ENCODE measurements at places on chromosomes 16 and 17. TPM values are rescaled to one million over a fixed set of nuclear protein-coding genes. Genes with fewer than 3 reads are reported as not detected.

GRCh38 chr17:56739376-56739775 lies 94.3 kb downstream of the C17orf67 start:
- no peak for DNase-seq

Gene MT1H
- total RNA-seq, result 0.58 TPM

DNA sequence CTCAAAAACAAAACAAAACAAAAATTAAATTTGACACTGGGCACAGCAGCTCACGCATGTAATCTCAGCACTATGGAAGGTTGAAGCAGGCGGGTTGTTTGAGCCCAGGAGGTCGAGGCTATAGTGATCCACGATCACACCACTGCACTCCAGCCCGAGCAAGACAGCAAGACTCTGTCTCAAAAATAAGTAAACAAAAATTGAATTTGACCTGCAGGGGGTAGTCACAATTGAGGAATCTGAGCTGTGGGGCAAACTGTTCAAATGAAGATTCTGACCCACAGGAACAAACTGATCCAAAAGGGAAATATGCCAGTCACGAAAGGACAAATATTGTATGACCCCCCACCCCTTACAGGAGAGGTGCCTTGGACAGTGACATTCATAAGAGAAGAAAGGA lies 29.8 kb downstream of the ANKRD11 start:
- no peak for DNase-seq

Gene KCNJ18
- total RNA-seq, result not detected

DNA sequence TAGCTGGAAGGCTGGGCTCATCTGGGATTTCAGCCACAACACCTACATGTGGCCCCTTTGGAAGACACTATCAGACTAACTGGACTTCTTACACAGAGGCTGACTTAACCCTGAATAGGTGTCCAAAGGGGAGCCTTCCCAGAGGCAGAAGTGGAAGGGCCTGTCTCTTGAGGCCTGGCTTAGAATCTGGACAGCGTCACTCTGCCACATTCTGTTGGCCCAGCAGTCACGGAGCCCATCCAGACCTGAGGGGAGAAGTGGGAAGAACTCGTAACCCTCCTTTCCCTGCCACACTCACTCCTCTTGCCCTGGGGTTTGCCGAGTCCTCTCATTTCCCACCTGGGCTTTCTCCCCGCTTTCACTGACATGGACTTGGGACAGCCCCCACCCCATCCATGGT lies 170.5 kb downstream of the C16orf95 start:
- DNase-seq, result no peak

GRCh38 chr17:82382933-82383255 lies 11.3 kb downstream of the UTS2R start:
- DNase-seq, result no peak

GRCh38 chr16:71954699-71955195 lies 45.5 kb downstream of the PKD1L3 start:
- DNase-seq, result no peak

DNA sequence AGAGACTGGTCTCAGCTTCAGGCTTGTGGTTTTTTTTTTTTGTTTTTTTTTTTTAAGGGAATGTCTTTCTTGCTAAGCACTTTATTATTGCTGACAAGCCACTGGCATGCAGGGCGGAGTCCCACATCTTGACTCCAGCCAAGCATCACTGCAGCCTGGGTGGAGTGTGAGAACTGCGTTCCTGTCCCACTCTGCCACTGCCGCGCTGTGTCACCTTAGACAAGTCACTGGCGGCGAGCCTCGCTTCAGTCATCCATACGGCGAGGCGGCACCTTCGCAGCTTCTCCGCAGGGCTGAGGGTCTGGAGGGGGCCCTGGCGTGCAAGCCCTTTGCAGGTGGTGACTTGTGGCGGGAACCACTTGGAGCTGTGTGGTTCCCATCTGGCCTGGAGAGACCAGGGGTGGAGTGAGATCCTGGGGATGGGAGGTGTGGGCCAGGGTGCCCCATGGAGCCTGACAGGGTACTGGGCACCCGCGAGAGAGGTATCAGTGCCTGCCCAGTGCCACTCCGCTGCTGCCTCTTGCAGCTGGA lies 99.1 kb upstream of the CIBAR2 start:
- no peak for DNase-seq
